ENCODE measurements at places on chromosomes 6 and 20.

DNA sequence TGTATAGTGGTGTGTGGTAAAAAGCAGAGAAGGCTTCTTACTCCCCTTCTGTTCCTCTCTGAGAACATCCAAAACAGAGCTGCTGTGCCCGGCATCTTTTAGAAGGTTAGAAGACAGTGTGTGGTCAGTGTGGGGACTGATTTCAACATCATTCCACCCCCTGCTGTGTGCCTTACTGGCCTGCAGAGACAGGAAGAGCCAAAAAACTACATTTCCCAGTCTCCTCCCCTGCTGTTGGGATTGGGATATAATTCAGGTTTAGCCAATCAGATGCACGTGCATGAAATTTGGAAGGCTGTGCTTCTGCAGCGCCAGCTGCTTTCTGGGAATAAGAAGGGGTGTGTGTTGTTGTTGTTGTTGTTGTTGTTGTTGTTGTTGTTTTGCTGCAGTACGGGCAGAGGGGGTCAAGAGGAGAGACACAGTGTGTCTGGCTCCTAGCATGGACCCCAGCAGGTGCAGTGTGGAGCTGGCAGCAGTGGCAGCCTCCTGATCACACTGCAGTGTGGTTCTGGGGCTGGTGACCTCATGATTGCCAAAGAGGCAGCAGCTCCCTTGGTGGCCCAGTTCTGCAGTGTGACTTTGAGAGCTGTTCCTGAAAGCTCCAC is 74.7 kb downstream of the MRPL14 start:
- no peak for DNase-seq
- no peak overlapping the region for H3K4me3 ChIP-seq
- no peak overlapping the region for H3K27ac ChIP-seq
- no peaks in the 10 kb centered on the region for H3K27me3 ChIP-seq

- no peak for DNase-seq
- H3K4me3 ChIP-seq, result no peak overlapping the region
- H3K4me1 ChIP-seq, result peaks cover 2% of the 10 kb centered on the region
Measured at GRCh38 chr6:6920114-6920986, 187.4 kb upstream of the RREB1 start.

GRCh38 chr20:17619351-17620093 is 49.6 kb downstream of the DSTN start:
- H3K4me3 ChIP-seq, result no peak overlapping the region
- no peak overlapping the region for H3K27ac ChIP-seq
- no peak for DNase-seq
- no peaks in the 10 kb centered on the region for H3K4me1 ChIP-seq
- no peaks in the 10 kb centered on the region for H3K27me3 ChIP-seq

GRCh38 chr6:73648166-73648565 is 5.6 kb downstream of the SLC17A5 start:
- DNase-seq, result no peak
- H3K36me3 ChIP-seq, result peaks cover 9% of the 10 kb centered on the region
- no peak overlapping the region for H3K27ac ChIP-seq
- no peaks in the 10 kb centered on the region for H3K27me3 ChIP-seq
- H3K4me3 ChIP-seq, result no peak overlapping the region

DNA sequence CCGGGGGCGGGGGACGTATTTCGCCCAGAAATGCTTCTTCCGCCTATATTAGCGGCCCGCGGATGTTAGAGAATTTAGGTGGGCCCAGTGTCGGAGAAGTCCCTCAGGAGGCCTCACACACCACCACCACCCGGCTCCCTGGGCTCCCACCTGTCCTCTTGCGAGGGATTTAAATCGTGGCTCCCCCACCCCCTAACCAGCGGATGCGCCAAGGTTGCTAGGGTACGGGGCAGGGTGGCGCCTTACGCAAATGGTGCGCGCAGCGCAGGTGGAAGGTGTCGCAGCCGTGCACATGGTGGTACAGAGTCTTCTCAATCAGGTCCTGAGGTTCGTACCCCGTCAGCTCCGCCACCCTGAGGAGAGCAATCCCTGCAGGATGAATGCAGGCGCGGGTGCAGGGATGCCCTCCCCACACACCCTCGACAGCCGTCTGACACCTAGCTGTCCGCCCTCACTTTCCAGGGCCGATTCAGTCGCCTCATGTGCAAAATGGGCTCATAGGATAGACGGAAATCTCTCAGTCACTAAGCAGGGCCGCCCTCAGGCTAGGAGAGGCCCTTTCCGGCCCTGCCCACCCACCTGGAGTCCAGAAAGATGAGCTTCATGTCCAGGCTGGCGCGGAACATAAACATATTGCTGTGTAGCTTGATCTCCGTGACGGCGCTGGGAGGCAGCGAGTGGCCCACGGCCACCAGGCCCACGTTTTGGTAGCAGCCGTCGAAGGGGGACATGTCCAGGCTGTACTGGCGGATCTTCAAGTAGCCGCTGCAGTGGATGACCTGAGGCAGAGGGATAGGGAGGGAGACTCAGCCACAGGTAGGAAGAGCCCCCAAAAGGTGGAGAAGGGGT is 16.6 kb downstream of the SIM1 start:
- no peak overlapping the region for H3K4me3 ChIP-seq
- no peaks in the 10 kb centered on the region for H3K36me3 ChIP-seq
- H3K4me1 ChIP-seq, result peaks cover 9% of the 10 kb centered on the region
- no peak for DNase-seq
- H3K27ac ChIP-seq, result no peak overlapping the region

DNA sequence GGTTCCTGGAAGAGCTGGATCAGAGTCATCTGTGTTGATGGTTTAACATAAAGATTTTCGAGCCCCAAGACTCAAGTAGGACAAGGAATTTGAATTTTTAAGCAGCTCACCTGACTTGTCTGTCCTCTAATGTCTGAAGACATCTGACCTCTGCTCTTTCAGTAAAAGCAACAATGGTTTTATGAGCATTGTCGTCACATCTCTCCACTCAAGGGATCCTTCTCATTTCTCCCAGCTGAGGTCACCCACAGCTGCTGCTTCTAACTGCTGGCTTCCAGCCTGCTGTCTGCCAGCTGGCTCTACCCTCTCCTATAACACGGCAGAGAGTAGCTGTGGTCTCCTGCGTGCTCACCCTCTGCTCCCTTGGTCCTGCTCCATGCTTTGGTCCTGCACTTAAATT is 24.7 kb upstream of the HDAC2 start:
- H3K27ac ChIP-seq, result no peak overlapping the region
- H3K36me3 ChIP-seq, result no peaks in the 10 kb centered on the region

DNA sequence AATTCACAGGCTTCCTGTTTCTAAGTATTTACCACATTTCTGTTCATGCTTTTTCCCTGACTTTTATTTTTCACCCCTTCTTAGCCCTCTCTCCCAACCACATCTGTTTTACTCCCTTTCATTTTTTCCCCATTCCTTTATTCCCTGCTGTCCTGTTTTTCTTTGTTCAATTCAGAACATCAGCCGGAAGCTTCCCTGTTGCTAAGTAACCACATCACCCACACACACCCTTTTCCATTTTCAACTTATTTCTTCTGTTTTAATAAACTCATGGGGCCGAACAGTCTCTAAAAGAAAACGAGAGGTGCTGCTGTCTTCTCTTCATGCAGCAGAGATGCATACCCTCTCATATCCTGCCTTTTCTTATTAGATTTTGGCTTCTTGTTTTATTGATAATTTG is 53.5 kb upstream of the CEP85L start:
- no peak overlapping the region for H3K4me3 ChIP-seq
- no peaks in the 10 kb centered on the region for H3K27me3 ChIP-seq
- peaks cover 40% of the 10 kb centered on the region for H3K4me1 ChIP-seq
- no peak for DNase-seq
- H3K36me3 ChIP-seq, result peaks cover 14% of the 10 kb centered on the region

DNA sequence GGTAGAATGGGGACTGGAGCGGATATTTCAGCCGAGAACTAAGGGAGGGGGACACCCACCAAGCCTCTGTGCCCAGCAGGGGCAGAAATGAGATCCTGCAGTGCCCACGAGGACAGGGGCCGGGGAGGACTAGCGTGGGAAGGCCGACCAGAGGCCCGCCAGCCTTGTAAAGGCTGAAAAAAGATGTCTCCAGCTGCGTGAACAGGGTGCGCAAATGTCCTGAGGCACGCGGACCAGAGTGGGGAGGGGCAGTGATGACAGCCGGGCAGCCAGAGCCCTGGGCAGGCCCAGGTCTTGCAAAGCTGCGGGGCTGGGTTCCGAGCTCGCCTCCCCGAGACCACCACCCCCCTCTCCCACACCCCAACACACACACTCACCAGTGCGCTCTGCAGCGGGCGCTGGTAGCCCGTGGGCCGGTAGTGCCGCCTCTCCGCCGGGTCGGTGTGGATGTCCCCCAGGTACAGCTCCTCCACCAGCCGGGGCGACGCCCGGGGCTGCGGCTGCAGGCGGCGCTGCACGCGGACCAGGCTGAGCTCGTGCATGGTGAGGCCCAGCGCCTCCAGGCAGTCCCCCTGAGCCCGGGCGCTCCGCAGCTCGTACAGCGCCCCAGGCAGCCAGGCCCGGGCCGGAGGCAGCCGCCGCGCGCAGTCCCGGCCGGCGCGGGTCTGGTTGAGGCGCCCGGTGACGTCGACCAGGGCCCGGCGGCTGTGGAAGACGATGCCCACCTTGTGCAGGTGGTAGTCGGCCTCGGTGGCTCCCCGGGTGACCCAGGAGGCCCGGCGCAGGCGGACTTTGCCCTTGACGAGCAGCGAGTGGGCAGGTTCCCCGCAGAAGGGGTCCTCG is 48.2 kb downstream of the APCDD1L start:
- no peak for DNase-seq
- no peaks in the 10 kb centered on the region for H3K4me1 ChIP-seq
- H3K4me3 ChIP-seq, result no peak overlapping the region
- H3K27me3 ChIP-seq, result peaks cover 14% of the 10 kb centered on the region

DNA sequence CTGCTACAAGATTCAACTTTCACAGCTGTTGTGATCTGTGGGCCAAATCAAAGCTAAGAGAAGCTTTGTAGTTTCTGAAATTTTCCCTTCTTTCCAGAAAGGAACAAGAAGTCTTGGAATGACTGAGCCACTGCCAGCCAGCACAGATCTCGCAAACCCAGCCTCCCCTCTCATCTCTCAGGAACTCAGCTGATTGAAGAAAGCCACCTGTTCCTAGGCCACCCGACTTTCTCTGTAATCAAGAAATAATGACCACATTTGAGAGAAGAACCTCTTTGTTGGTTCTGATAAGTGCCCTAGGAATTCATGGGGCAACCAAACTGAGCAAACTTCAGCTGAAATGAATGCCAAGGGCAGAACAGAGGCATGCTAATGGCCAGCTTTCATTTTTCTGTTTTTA is 61.7 kb downstream of the HDGFL1 start:
- H3K4me3 ChIP-seq, result no peak overlapping the region
- H3K27ac ChIP-seq, result no peak overlapping the region
- H3K4me1 ChIP-seq, result no peaks in the 10 kb centered on the region
- no peaks in the 10 kb centered on the region for H3K36me3 ChIP-seq
- H3K27me3 ChIP-seq, result no peaks in the 10 kb centered on the region
- no peak for DNase-seq

DNA sequence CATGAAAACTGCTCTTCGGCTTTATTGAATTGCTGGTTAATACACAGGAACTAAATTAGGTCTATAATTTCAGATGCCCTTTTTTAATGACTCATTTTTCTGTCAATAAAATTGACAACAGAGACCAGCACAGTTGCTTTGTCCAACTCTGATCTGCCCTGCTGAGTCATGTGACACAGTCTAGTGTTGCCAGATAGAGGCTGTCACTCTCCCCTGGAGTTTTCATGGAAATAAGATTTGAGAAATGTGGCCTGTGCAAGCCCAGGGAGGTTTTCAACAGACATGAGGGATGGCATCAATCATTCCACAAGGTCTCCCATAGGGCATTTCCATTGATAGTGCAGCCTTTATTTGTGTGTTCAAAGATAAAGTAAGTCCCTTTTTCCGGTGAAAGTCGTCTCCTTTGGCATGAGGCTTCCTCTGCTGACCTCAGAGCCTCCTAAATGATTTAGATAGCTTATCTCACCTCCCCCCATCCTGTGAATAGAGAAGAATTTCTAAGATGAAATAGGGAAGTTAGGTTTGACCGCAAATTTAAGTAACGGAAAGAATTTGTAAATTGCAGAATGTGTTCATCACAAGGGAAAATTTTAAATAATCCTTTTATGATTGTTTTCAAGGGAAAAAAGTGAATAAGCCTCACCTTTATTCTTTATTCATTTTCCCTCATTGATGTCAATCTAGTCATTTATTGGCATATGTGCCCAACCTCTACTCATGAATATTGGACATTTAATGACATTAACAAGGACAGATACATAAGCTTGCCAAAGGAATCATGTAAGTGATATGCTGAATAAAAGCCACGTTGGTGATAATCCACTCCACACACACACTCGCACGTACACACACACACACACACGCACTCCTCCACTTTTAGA is 277.7 kb downstream of the ADGB start:
- peaks cover 2% of the 10 kb centered on the region for H3K4me1 ChIP-seq
- H3K27me3 ChIP-seq, result no peaks in the 10 kb centered on the region
- no peaks in the 10 kb centered on the region for H3K36me3 ChIP-seq
- no peak overlapping the region for H3K4me3 ChIP-seq
- H3K27ac ChIP-seq, result no peak overlapping the region

- peaks cover 16% of the 10 kb centered on the region for H3K36me3 ChIP-seq
- no peaks in the 10 kb centered on the region for H3K27me3 ChIP-seq
- peak overlapping the region; percentile 30 for H3K27ac ChIP-seq
- H3K4me3 ChIP-seq, result peak overlapping the region; percentile 17
Measured at GRCh38 chr6:136284909-136285308, 4.7 kb downstream of the BCLAF1 start.

- H3K36me3 ChIP-seq, result peaks cover 37% of the 10 kb centered on the region
- H3K4me1 ChIP-seq, result no peaks in the 10 kb centered on the region
- DNase-seq, result no peak
- no peak overlapping the region for H3K27ac ChIP-seq
Measured at GRCh38 chr20:38073307-38074071, 39.9 kb downstream of the RPRD1B start.

DNA sequence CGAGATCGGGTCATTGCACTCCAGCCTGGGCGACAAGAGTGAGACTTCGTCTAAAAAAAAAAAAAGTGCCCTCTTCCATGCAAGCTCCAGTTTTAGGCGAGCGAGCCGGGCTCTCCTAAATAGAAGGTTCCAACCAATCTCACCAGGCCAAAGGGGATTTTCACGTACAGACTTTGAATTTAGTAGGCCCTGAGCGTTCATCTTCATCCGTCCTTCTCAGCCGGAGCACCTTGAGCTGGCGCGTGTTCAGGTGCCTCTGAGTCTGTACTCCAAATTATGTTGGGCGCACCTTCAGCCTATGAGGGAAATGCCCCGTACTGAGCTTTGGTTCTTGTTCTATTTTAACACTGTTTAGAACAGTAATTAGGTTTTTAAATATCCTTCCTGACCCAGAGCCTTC is 817 bp upstream of the TAP2 start:
- H3K4me3 ChIP-seq, result no peak overlapping the region
- no peak for DNase-seq
- peaks cover 67% of the 10 kb centered on the region for H3K4me1 ChIP-seq
- H3K27me3 ChIP-seq, result no peaks in the 10 kb centered on the region
- peaks cover 13% of the 10 kb centered on the region for H3K36me3 ChIP-seq

GRCh38 chr6:31307669-31308049 is 35.8 kb upstream of the HLA-C start:
- peaks cover 16% of the 10 kb centered on the region for H3K4me1 ChIP-seq
- no peaks in the 10 kb centered on the region for H3K36me3 ChIP-seq
- H3K27ac ChIP-seq, result no peak overlapping the region
- DNase-seq, result no peak

GRCh38 chr20:8161264-8162071 is 29.4 kb downstream of the PLCB1 start:
- H3K4me1 ChIP-seq, result no peaks in the 10 kb centered on the region
- no peaks in the 10 kb centered on the region for H3K36me3 ChIP-seq
- H3K27ac ChIP-seq, result peak overlapping the region; percentile 0
- no peaks in the 10 kb centered on the region for H3K27me3 ChIP-seq
